ENCODE measurements at places on chromosomes 3 and 15. TPM values are rescaled to one million over a fixed set of nuclear protein-coding genes. Genes with fewer than 3 reads are reported as not detected.

- no peak overlapping the region for H3K27ac ChIP-seq
- peaks cover 19% of the 10 kb centered on the region for H3K36me3 ChIP-seq
- H3K27me3 ChIP-seq = no peaks in the 10 kb centered on the region
- DNase-seq = no peak
Measured at GRCh38 chr3:15215996-15216395, 9.9 kb downstream of the CAPN7 start.

Gene ATG3
- 43.0 TPM for total RNA-seq

Gene CHRM5
- 3.9 TPM for total RNA-seq

Gene GXYLT2
- total RNA-seq = 30.9 TPM

Gene ALS2CL
- total RNA-seq = 5.9 TPM

Gene EPHB1
- total RNA-seq = 14.6 TPM

DNA sequence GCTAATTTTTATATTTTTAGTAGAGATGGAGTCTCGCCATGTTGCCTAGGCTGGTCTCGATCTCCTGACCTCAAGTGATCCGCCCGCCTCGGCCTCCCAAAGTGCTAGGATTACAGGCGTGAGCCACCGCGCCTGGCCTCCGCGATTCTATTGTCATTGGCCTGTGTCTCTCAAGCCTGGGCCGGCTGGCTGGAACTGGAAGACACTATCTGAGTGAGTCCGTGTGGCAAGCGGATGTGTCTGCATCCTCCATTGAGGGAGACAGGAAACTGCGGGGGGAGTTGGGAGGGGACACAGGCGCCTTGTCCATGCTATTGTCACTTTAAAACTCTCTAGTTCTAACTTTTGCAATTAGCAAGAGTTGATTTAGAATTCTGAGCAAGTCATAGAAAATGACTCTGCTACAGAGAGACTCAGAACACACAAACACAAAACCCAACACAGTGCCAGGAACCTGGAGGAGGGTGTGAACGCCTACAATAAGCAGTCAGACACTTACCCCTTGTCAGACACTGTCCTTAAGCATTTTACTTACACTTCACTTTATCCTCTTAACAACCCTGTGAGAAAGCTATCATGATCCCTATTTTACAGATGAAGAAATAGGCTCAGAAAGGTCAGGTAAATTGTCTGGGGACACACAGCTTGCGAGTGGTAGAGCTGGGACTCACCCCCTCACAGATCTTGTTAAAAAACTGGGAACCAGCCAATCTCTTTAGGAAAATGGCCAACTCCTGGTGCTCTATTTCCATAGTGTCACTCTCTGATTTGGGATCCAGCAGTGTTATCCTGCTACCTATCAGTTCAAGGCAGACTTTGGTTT, 38.7 kb downstream of the ANP32A start:
- no peaks in the 10 kb centered on the region for H3K27me3 ChIP-seq
- H3K4me3 ChIP-seq = no peak overlapping the region
- no peak for DNase-seq
- H3K4me1 ChIP-seq = peaks cover 12% of the 10 kb centered on the region

- DNase-seq = no peak
- H3K27me3 ChIP-seq = no peaks in the 10 kb centered on the region
- H3K4me3 ChIP-seq = no peak overlapping the region
- peaks cover 3% of the 10 kb centered on the region for H3K4me1 ChIP-seq
- no peaks in the 10 kb centered on the region for H3K36me3 ChIP-seq
Measured at GRCh38 chr3:193842832-193843473, 249.9 kb downstream of the OPA1 start.

Gene NSUN3
- total RNA-seq = 33.8 TPM

DNA sequence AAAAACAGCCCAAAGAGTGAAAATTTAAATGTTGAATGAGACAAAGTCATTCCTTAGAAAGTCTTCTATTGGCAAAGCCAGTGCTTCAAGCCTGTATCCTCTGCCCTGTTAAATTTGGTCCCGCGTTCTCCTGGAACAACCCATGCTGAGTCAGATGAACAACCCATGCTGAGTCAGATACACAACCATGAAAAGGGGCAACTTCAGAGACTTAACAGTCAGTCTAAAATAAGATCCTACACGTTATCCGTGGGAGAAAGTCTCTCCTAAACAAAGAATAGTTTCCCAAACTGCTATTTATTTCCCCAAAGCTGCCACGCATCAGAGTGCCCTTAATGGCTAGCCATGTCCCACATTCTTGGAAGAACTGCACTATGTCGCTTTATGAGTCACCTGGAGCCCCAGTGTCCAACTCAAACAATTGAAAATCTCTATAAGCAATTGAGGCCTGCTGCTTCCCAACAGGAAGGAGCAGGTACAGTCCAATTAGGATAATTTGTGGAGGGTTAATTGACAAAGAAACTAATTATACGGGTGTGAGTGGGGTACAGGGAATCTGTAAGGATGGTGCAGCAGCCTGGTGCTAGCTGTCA, 66.1 kb downstream of the WHAMM start:
- peaks cover 11% of the 10 kb centered on the region for H3K36me3 ChIP-seq
- no peak overlapping the region for H3K4me3 ChIP-seq
- H3K4me1 ChIP-seq = no peaks in the 10 kb centered on the region

GRCh38 chr3:20984594-20985205, 766.3 kb downstream of the ZNF385D start:
- H3K27me3 ChIP-seq = no peaks in the 10 kb centered on the region
- H3K36me3 ChIP-seq = no peaks in the 10 kb centered on the region
- H3K4me1 ChIP-seq = no peaks in the 10 kb centered on the region
- H3K27ac ChIP-seq = no peak overlapping the region

DNA sequence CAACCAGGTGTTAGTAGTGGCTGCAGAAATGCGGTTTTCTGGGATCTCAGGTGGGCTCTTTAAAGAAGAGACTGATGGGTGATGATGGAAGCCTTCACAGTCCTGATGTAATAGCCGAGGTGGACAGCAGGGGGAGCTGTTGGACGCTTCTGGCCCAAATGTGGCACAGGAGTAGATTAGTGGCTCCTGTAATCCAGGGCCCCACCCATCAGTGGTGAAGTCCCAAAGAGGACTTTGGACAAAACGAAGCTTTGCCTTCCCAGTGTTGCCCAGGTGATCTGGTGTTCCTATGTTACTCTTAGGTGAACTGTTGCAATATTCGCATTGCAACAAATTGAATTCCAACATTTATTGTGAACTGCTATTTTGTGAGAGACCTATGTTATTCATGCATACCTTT, 31.8 kb upstream of the MYZAP start:
- peaks cover 5% of the 10 kb centered on the region for H3K4me1 ChIP-seq
- H3K4me3 ChIP-seq = no peak overlapping the region
- H3K27me3 ChIP-seq = peaks cover 2% of the 10 kb centered on the region
- H3K27ac ChIP-seq = no peak overlapping the region
- DNase-seq = peak; percentile 45
- H3K36me3 ChIP-seq = no peaks in the 10 kb centered on the region

- DNase-seq = peak; percentile 50
- H3K27me3 ChIP-seq = peaks cover 4% of the 10 kb centered on the region
- H3K27ac ChIP-seq = no peak overlapping the region
- peak overlapping the region; percentile 26 for H3K4me3 ChIP-seq
- H3K4me1 ChIP-seq = peaks cover 22% of the 10 kb centered on the region
- H3K36me3 ChIP-seq = no peaks in the 10 kb centered on the region
Measured at GRCh38 chr3:72655131-72655551, 193.1 kb downstream of the SHQ1 start.
